ENCODE measurements at places on chromosomes 6 and 20. TPM values are rescaled to one million over a fixed set of nuclear protein-coding genes. Genes with fewer than 3 reads are reported as not detected.

DNA sequence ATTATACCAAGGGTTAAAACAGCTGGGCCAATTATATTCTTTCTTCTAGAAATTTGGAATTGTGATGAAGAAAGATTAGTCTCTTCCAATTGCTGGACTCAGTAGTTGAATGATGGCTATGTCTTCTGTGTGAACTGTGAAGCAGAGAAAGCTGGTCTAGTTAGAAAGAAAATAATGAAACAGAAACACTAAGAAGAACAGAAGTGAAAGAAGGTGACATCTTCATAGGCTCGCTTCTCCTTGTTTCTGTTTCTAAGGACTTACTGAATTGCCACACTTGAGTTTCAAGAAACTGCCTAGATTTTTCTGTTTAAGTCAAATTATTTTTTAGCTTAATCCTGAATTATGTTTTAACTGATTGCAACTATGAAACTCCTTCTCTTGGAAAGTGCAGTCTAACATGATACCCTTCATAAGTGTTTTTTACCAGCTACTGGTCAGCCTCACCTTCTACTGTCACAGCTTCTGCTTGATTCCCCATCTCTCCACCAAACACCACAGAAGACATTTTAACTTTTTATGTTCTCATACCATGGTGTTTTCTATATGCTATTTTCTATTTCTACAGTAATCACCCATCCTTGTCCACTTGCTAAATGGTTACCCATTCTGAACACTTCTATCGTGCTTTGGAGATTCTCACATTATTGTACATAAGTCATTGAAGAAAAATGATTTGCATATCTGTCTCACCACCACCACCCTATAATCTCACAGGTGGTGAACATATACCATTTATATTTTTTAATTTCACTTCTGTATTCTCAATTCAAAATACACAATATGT, 268.8 kb downstream of the GRIK2 start:
- H3K36me3 ChIP-seq, result no peaks in the 10 kb centered on the region
- H3K27ac ChIP-seq, result no peak overlapping the region
- H3K27me3 ChIP-seq, result no peaks in the 10 kb centered on the region
- H3K4me3 ChIP-seq, result no peak overlapping the region
- H3K4me1 ChIP-seq, result no peaks in the 10 kb centered on the region

PTK7 gene
- total RNA-seq, result 0.56 TPM

- DNase-seq, result no peak
- no peaks in the 10 kb centered on the region for H3K4me1 ChIP-seq
- H3K27ac ChIP-seq, result no peak overlapping the region
- H3K36me3 ChIP-seq, result no peaks in the 10 kb centered on the region
Measured at GRCh38 chr6:22003287-22003686, 293.5 kb downstream of the PRL start.

ZSCAN23 gene
- 1.3 TPM for total RNA-seq

DNA sequence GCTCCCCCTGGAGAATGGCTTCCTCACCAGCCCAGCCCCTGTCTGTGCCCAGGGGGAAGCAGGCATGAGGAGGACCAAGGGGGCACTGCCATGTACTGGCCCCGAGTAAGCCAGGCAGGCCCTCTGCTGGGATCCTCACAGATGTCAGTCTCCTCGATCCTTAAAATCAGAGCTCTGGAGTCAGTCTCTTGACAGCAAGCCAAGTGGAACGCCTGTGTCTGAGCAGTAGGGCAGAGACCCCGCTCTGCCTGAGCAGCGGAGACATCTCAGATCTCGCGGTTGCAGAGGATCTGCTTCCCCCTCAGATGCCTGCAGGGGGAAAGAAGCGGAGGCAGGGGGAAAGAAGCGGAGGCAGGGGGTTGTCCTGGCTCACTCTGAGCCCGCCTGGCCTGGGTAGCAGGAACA, 92.6 kb downstream of the SNX5 start:
- peaks cover 18% of the 10 kb centered on the region for H3K27me3 ChIP-seq
- no peaks in the 10 kb centered on the region for H3K36me3 ChIP-seq
- H3K4me3 ChIP-seq, result no peak overlapping the region
- no peak for DNase-seq
- H3K4me1 ChIP-seq, result no peaks in the 10 kb centered on the region

ZBTB46 gene
- total RNA-seq, result 0.28 TPM

IYD gene
- total RNA-seq, result not detected

GRCh38 chr6:47256361-47256760, 53.3 kb downstream of the TNFRSF21 start:
- H3K4me3 ChIP-seq, result no peak overlapping the region
- H3K27me3 ChIP-seq, result peaks cover 3% of the 10 kb centered on the region
- no peak overlapping the region for H3K27ac ChIP-seq
- H3K36me3 ChIP-seq, result no peaks in the 10 kb centered on the region
- H3K4me1 ChIP-seq, result no peaks in the 10 kb centered on the region

DNA sequence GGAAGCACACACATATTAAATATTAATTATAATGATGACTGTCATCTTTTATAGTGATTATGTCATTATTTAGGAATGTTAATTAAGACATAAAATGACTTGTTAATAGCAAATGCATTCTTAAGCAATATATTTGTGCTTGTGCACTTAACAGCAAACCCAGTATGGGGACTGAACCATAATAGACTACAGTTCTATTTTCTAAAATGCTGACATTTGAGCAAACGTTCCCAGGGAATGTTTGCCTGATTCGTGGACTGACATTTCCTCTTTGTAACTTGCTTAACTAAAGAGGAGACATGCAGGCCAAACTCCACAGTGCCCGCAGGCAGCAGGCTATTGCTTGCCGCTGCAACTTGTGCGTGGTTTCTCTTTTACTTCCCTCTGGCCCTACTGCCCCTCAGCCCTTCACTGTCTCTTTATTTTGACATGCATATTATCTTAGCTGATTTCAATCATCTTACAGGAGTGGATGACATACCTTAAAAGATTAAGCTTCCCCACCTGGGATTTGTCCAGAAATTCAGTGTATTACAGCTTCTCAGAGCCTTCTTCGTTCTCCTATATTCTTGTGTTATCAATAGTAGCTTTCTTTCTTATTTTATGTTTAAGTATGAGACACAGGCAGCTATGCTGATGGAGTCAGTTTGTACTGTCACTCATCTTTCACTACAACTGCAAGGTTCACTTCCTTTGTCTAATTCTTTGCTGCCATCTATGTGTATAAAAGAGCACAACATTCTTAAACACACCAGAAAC, 141.5 kb downstream of the GMDS start:
- no peak for DNase-seq
- H3K27me3 ChIP-seq, result no peaks in the 10 kb centered on the region
- H3K27ac ChIP-seq, result no peak overlapping the region
- H3K4me3 ChIP-seq, result no peak overlapping the region
- H3K36me3 ChIP-seq, result no peaks in the 10 kb centered on the region

QRSL1 gene
- total RNA-seq, result 13.8 TPM

- DNase-seq, result no peak
- no peak overlapping the region for H3K27ac ChIP-seq
Measured at GRCh38 chr20:48310305-48310704, 517.5 kb downstream of the PREX1 start.

DNA sequence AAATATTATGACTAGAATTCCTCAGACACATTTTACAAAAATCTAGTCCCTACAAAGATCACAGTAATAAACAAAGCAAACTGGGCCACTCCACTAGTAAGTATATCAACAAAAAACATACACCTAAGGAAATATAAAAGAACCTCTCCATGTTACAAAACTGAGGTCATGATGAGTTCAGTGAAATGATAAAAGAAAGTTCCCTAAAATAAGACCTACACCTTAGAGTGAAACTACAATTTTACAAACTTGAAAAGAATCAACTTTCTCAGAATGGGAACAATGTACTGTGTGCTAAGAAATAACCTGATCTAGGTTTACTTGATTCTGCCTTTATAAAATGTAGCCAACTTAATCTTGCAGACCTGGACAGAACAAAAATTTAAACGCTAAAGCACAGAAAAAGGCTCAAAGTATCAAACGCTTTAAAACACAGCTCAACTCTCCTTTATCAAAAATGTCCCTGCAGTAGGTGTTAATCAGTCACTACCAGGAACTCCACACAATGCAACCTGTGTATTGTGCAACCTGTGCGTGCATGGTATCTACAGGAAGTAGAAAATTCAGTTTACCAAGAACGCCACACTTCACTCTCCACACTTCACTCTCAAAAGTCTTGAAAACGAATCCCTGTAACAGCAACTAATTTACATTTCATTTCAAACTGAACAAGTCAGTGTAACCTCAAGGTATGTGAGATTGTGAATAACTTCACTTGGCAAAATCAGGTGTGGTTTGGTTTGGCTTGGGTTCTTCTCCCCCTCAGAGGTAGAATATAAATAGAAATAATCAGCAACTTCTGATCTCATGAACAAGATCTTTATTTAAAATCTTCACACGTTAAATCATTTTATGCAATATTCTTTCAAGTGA, 1.8 kb downstream of the RALGAPA2 start:
- H3K27ac ChIP-seq, result peak overlapping the region; percentile 45
- H3K4me3 ChIP-seq, result peak overlapping the region; percentile 91
- no peaks in the 10 kb centered on the region for H3K27me3 ChIP-seq
- no peaks in the 10 kb centered on the region for H3K36me3 ChIP-seq

DNA sequence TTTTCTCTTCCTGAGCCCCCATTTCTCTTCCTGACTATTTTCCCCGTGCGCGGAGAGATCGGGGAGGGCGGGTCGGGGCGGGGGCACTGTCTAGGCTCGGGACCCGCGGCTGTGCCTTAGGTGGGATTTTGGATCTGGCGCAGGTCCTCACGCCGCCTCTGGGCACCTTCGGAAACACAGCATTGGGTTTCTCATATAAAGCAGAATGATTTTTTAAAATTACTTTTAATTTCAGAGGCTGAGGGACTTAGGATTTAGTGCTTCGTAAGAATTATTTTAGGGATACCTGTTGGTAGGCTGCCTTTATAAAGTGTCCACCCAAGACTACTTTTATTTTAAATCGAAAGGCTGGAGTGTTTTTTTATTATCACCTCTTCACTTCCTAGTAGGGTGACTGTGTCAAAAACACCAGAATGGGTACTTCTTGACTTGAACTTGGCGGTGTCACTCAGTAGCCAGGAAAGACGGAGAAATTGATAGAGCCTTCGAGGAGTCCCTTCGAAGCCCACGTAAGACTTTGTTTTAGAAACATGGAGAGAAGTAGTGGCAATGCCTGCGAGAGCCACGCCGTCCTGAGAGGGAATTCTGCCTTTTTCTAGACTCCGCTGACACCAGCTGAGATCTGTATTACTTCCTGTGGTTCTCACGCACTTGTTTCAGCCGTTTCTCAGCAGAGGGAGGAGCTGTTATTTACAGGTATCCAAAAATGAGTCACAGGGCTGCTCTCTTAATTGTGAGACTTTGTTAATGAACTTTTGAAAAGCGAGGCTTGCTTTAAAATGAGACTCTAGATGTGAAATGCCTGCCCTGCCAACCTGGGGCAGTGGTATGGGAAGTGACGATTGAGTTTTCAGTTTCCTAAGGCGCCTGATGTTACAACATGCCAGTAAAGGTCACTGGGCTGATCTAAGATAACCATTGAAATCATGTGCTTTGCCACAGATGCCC, 667 bp downstream of the STX11 start:
- peak overlapping the region; percentile 85 for H3K27ac ChIP-seq
- H3K27me3 ChIP-seq, result no peaks in the 10 kb centered on the region
- peak overlapping the region; percentile 73 for H3K4me3 ChIP-seq

PDCD2 gene
- total RNA-seq, result 77.1 TPM

MRAP2 gene
- not detected for total RNA-seq

- H3K27me3 ChIP-seq, result peaks cover 18% of the 10 kb centered on the region
- no peaks in the 10 kb centered on the region for H3K36me3 ChIP-seq
- H3K27ac ChIP-seq, result no peak overlapping the region
- DNase-seq, result no peak
Measured at GRCh38 chr6:151263967-151264366, 24.2 kb downstream of the AKAP12 start.

HLA-DRA gene
- 41.1 TPM for total RNA-seq

DEFB112 gene
- not detected for total RNA-seq

GRCh38 chr6:134123666-134124208, 71.3 kb upstream of the SLC2A12 start:
- peaks cover 4% of the 10 kb centered on the region for H3K27me3 ChIP-seq
- H3K27ac ChIP-seq, result no peak overlapping the region
- DNase-seq, result no peak
- H3K4me1 ChIP-seq, result no peaks in the 10 kb centered on the region
- H3K36me3 ChIP-seq, result no peaks in the 10 kb centered on the region

GRCh38 chr6:168605964-168606363, 165.0 kb downstream of the SMOC2 start:
- no peak overlapping the region for H3K4me3 ChIP-seq
- no peaks in the 10 kb centered on the region for H3K4me1 ChIP-seq
- no peaks in the 10 kb centered on the region for H3K36me3 ChIP-seq
- no peak overlapping the region for H3K27ac ChIP-seq
- no peak for DNase-seq

RWDD1 gene
- 48.9 TPM for total RNA-seq

MROH8 gene
- total RNA-seq, result 0.70 TPM

GRCh38 chr6:14945461-14946185, 300.2 kb upstream of the JARID2 start:
- no peaks in the 10 kb centered on the region for H3K4me1 ChIP-seq
- no peak overlapping the region for H3K4me3 ChIP-seq
- H3K36me3 ChIP-seq, result no peaks in the 10 kb centered on the region
- no peak for DNase-seq
- no peak overlapping the region for H3K27ac ChIP-seq
- H3K27me3 ChIP-seq, result no peaks in the 10 kb centered on the region

PCSK2 gene
- not detected for total RNA-seq

ZNF334 gene
- total RNA-seq, result 0.26 TPM

OR2B3 gene
- total RNA-seq, result not detected

DNA sequence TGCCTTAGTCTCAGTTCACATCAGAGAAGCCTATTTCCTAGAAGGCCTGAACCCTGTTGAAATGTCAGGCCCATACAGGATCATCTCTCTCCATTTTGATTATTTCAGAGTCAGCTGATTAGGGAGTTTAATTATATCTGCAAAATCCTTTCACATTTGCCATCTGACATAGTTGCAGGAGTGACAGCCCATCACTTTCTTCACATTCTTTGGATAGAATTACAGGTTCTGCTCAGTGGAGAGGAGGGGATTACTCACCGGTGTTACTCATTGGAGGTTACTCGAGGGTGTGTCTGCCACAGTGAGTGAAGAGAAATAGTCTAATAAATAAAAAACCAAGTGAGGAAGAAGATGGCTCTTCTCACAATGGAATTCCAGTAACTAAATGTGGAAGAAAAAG, 216.8 kb downstream of the TMEM242 start:
- H3K27me3 ChIP-seq, result no peaks in the 10 kb centered on the region
- no peaks in the 10 kb centered on the region for H3K36me3 ChIP-seq
- no peak for DNase-seq
- H3K4me3 ChIP-seq, result no peak overlapping the region
- no peak overlapping the region for H3K27ac ChIP-seq

SOBP gene
- total RNA-seq, result 0.30 TPM

GLP1R gene
- not detected for total RNA-seq

GRCh38 chr6:101398716-101399615, 5.5 kb downstream of the GRIK2 start:
- no peak overlapping the region for H3K27ac ChIP-seq
- DNase-seq, result no peak
- no peaks in the 10 kb centered on the region for H3K4me1 ChIP-seq
- H3K27me3 ChIP-seq, result peaks cover 31% of the 10 kb centered on the region
